ENCODE measurements at places on chromosomes 11 and 22.

GRCh38 chr11:32566517-32566916, 17.1 kb upstream of the EIF3M start:
- H3K27me3 ChIP-seq: no peaks in the 10 kb centered on the region
- H3K36me3 ChIP-seq: no peaks in the 10 kb centered on the region
- no peak overlapping the region for H3K27ac ChIP-seq
- H3K4me3 ChIP-seq: no peak overlapping the region
- no peak for DNase-seq

- DNase-seq: peak; percentile 22
- peaks cover 20% of the 10 kb centered on the region for H3K4me1 ChIP-seq
- no peak overlapping the region for H3K27ac ChIP-seq
- no peaks in the 10 kb centered on the region for H3K36me3 ChIP-seq
Observed at GRCh38 chr22:29314537-29315285, 786 bp downstream of the RASL10A start.

- no peak overlapping the region for H3K27ac ChIP-seq
- DNase-seq: no peak
- H3K4me3 ChIP-seq: no peak overlapping the region
- H3K4me1 ChIP-seq: peaks cover 28% of the 10 kb centered on the region
Observed at GRCh38 chr11:113673550-113674396, 32.3 kb downstream of the TMPRSS5 start.

DNA sequence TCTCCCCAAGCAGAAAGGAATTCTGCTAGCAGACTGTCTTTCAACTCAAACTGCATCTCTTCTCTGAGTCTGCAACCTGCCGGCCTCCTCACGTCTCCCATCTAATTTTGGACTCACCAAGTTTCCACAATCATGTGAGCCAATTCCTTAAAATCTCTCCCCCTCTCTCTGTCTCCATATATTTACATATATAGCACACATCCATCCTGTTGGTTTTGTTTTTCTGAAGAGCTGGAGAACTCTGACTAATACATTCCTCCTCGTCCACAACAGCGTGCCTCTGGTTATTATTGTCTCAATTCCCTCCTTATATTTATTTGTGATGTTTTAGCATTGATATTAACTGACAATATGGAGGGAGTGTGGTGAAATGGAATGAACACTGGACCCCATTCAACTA, 29.6 kb upstream of the FJX1 start:
- H3K27ac ChIP-seq: peak overlapping the region; percentile 35
- H3K36me3 ChIP-seq: no peaks in the 10 kb centered on the region
- H3K27me3 ChIP-seq: no peaks in the 10 kb centered on the region
- peak; percentile 72 for DNase-seq
